ENCODE measurements at places on chromosomes 7 and 10.

- no peak for DNase-seq
These were observed 25.0 kb downstream of the CACUL1 start for GRCh38 chr10:118729641-118730258.

DNA sequence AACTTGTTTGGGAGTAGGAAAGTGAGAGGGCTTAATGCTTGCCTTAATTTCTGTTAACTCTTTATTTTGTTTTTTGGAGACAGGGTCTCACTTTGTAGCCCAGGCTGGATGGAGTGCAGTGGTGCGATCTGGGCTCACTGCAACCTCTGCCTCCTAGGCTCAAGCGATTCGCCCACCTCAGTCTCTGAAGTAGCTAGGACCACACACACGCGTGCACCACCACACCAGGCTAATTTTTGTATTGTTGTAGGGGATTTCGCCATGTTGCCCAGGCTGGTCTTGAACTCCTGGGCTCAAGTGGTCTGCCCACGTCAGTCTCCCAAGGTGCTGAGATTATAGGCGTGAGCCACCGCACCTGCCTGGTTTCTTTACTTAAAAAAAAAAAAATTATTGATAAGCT, 1.9 kb downstream of the PPP2R2D start:
- DNase-seq: no peak

- DNase-seq: no peak
These were observed 188.7 kb upstream of the PPP1R3A start for GRCh38 chr7:114107522-114107921.

DNA sequence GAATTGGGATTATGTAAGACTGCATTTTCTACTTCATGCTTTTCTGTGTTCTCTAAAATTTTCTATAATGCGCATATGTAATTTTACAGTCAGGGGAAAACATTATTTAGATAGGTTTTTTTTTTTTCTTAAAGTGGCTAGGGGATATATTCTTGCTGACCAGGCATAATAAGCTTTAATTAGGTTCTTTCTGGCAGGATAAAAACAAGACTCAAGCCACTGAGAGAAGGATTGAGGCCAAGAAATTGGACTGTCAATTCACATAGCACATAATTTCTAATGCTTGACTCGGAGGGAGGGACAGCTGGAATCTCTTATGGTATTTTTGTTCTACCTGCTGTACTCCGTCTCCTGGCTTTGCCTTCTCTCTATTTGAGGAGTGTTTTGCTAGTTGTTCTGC, 119.8 kb upstream of the NPVF start:
- DNase-seq: no peak

- no peak for DNase-seq
These were observed 146.5 kb upstream of the MEOX2 start for GRCh38 chr7:15832996-15833395.

DNA sequence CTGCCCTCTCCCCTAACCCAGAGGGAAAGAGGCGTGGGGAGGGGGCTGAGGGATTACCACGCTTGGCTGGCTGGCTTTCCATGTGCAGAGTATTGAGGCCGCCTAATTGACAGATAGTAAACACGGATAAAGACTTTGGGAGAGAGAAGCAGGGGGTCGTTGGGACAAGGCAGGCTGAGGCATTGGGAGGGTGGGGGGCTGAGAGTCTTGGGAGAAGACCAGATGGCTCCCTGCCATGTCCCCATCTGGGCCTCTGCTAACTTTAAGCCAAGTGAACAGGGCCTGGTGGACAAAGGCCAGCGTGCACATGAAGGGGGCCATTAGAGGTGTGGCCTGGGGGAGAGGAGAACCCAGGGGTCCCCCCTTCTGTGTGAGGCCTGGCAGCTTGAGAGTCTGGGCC, 55.4 kb upstream of the MXI1 start:
- DNase-seq: no peak

- no peak for DNase-seq
These were observed 14.5 kb downstream of the NOBOX start for GRCh38 chr7:144388950-144389349.

DNA sequence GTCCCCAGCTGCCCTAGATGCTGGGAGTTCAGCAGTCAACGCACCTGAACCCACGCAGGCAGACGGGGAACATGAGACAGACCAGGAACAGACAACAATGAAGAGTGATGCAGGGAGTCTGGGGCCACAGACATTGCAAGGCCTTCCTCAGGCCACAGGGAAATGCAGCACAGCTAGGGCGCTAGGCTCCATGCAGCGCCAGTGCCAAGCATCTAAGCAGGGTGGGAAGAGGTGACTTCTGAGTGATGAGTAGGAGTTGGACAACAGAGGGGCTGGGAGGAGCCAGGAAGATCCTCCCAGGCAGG, 7.7 kb upstream of the RET start:
- no peak for DNase-seq

DNA sequence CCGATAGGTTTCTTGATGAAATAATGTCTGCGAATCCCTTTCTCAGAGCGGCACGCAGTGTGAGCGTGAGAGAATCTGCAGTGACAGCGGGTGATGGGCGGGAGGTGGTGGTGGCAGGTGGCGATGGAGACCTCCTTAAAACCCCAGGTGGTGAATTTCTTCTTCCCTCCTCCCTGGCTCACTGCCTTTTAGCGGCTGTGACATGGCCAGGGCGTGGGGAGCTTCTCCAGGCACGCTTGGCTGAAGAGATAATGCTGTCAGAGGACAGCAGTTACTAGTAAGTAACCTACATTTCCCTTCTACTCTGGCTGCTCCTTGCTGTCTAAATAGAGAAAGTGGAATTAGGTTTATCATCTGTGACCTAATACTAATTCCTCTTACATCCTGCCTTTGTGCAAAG, 141.4 kb upstream of the INSYN2A start:
- no peak for DNase-seq

- no peak for DNase-seq
These were observed 102.5 kb downstream of the TRIL start for GRCh38 chr7:28855538-28856217.

- no peak for DNase-seq
These were observed 41.8 kb downstream of the FAM204A start for GRCh38 chr10:118300320-118300719.

DNA sequence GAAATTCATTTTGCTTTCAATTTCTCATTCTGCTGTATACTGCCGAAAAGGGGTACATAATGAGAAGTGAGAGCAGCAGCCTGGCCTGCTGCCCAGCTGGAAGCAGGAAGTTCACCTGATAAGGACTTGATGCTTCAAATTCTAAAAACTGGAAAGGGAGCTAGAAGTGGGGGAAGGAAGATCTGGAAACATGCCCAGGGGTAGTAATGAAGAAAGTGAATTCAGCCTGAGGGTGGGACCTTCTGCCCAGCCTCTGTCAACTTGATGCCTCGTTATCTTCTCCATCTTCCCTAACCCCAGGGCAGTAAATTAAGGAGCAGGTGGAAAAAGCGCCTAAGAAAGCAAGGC, 69.4 kb downstream of the ARMH3 start:
- no peak for DNase-seq

DNA sequence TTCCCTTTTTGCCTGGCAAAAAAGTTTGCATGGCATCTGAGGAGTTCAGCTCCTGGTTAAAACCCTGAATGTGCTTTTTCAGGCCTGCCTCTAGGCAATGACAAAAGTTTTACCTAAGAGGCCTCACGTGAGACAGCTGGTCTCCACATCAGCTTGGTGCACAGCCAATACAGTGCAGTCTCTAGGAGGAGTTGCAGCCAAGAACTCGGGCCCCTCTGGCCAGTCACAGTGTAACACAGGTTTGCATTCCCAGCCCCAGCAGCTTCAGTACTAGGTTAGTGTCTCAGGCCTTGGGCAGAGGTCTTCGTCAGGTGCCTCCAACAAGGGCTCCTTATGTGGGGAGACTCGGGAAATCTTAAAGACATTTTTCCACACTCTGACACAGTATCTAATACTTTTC, 771.7 kb downstream of the SORCS1 start:
- DNase-seq: no peak

- DNase-seq: no peak
These were observed 107.4 kb downstream of the ETV1 start for GRCh38 chr7:13882051-13882450.

DNA sequence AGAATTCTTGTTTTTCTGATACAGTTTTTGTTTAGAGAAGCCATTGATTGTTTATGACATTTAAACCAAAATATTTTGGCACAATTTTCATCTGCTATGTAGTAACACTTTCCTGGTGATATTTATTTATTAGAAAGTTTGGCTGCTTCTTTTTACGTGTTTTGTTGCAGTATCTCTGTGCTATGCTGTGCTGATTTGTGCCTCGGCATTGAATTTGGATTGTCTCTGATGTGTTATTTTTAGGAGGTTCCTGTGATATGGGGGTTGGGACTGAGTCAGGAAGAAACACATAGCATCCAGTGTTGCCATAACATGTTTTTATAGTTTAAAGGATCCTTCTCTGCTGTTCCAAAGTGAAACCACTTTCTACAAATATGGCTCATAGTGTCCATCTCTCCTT, 1197.7 kb upstream of the LRRN3 start:
- no peak for DNase-seq

DNA sequence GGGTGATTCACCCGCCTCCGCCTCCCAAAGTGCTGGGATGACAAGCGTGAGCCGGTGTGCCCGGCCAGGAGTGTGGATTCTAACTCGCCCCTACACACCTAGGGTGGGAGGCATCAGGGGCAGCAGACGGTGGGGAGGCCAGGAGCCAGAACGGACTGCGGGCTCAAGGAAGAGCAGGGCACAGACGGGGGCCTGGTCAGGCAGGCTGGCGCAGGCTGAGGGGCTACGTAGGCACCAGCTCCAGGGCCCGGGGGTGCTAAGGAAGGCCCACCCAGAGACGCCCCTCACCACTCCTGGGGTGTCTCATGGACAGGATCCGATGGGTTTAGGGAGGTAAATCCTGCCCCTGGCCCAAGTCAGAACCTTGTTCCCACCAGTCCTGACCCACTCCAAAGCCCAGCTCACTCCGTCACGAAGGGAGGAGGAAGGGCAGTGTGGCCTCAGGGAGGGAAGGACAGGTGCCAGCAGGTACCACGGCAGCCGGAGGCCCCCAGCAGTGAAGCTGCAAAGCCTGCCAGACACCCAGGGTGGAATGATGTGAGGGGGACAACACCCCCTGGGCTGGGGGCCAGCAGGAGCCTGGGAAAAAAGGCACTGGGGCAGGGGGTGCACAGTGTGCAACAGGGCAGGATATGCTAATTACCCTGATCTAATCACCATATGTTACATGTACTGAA, 251.4 kb downstream of the MAD1L1 start:
- DNase-seq: no peak

Measured in activated CD8-positive, alpha-beta memory T cell treated with anti-CD3 and anti-CD28 coated beads, Interleukin-2, amount 10 ng/mL, durations not matched to agents 7 days and 5 days (primary cell).